ENCODE measurements at places on chromosomes 16 and 17.

DNA sequence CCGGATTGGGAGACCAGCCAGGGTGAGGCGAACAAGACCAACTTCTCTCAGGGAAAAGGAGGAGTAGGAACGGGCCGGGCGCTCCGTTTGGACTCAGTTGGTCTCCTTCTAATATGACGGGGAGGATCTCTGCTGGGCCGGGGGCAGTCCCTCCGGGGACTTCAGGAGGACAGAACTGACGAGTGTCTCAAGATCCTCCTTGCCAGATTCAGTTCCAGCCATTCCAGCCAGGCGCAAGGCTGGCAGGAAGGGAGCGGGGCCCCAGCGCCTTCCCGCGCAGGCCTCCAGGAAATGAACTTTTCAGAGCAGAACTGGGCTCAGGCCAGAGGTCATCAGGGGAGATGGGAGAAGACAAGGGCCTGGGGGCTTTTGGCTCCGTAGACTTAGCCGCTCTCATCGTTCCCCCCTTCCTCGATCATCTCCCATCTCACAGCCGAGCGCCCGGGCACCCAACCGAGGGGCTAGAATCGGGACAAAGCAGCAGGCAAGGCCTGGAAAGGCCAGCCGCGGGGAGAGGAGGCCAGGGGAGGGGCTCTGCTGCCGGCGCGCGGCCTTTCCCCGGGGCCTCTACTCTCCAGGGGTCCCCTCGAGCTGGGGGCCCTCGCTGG is 1.6 kb downstream of the ZNF423 start:
- no peak for DNase-seq

GRCh38 chr17:67400193-67400592 is 23.1 kb downstream of the PITPNC1 start:
- no peak for DNase-seq

DNA sequence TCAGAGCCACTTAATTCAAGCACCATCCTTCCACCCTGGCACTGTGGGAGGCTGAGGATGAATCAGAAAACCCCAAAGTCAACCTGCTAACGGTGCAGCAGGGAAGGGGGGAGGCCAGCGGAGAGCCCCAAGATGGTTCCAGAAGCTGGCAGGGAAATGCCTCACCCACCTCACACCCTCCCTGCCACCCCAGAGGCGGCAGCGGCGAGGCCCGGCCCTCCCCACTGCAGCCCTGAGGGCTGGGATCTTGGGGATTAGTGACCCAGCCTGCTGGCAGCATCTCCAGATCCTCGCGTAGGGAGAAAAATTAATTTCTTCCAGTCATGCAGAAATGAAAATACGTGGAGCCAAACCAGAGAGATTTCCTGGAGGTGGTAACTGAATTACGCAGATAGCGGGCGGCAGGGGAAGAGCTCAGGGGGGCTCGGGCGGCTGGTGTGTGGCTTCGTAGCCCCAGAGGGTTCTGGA is 38.2 kb downstream of the CBFA2T3 start:
- no peak for DNase-seq

DNA sequence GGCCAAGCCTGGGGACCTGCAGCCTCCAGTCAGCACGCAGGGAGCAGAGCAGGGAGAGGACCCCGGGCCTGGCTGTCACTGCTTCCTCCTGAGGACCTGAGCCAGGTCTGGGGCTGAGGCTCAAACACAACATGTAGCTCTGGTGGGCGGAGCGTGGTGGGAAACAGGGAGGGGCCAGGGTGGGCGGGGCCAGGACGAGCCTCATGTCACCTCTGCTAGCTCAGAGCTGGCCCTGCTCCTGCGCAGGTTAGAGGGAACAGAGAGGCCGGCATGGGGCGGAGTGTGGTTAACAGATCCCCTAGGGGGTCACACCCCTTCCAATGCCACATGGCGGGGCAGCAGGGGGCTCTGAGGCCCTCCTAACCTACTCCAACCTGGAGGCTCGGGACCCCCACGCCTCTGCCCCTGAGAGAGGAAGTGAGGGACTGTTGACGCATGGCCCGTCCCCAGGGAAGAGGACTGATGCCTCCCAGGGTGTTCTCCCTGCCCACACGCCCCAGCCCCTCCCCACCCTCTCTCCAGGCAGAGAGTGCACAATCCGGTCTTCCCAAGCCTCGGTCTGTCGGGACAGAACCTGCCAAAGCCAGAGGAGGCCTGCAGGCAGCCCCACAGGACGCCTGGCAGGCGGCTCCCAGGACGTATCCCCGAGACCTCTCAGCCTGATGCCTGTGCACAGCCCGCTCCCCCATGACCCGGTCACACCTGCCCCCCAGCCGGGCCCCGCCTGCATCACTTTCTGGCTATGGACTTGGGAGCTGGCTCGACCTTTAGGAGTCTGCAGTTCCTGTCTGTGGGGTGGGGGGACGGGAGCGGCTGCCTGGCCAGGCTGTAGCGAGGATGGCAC is 15.2 kb downstream of the PIEZO1 start:
- no peak for DNase-seq

- no peak for DNase-seq
These were observed 8.0 kb downstream of the TRAF4 start for GRCh38 chr17:28751600-28752366.

- DNase-seq = no peak
These were observed 1349.6 kb upstream of the CDH8 start for GRCh38 chr16:63385714-63386432.

DNA sequence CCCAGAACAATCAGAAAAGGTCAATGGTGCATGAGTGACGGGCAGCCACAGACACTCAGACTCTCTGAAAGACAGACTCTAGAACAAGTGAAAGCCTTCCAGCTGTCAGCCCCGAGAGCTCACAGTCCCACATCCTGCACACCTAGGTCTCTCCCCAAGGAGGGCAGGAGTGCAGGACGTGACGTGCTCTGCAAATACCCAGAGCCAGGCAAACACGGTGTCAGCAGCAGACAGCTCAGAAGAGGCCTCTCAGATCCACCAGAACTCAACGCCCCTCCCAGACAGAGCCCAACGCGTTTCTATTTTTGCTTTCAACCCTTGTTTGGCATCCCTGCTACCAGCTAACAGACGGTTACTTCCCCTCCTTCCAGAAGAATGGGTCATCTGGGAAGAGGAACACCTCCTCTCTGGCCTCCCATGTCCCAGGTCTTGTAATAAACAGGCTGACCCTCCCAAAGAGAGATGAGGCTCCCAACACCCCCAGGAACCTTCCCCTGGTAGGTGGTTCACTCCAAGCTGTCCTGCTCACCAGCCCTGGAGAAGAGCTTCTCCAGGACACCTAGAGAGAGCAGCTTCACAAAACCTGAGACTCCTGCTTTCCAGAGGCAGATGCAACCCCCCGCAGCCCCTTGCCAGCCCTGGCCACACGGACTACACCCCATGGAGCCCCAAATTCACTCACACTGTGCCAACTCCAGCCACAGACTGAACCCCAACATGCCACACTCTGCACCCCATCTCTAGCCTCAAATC is 7.6 kb downstream of the PITPNM3 start:
- DNase-seq = no peak

- peak; percentile 20 for DNase-seq
These were observed 12.7 kb downstream of the SLC35B1 start for GRCh38 chr17:49694847-49695697.

GRCh38 chr17:82435601-82436583 is 14.7 kb downstream of the CYBC1 start:
- DNase-seq = no peak

- no peak for DNase-seq
These were observed 399.7 kb downstream of the CPPED1 start for GRCh38 chr16:12403746-12404658.

GRCh38 chr17:10013365-10014112 is 108.5 kb upstream of the RCVRN start:
- DNase-seq = no peak

DNA sequence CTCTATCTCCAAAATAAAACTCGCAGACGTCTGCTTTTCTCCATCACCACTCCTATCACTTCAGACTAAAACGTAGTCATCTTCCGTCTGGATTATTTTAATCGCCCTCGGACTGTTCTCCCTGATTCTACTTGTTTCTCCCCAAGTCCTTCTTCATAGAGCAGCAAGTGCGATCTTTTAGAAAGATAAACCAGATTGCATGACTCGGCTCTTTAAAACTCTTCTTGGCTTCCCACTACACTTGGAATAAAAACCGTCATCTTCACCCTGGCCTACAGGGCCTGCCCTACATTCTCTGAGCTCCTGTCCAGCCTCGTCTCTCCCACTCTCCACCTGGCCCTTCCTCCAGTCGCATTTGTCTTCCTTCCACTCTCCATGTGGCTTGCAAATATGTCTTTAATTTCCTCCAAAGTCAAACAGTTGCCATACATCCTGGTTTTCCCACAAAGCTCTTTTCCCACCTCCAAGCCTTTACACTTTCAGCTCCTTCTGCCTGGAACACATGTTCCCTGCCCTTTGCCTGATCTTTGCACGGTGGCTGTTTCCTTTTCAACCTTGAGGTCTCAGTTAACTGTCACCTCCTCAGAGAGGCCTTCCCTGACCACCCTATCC is 70.5 kb upstream of the DHX40 start:
- DNase-seq = no peak

- no peak for DNase-seq
These were observed 99.5 kb downstream of the CDYL2 start for GRCh38 chr16:80704751-80705505.
